Mesenchymal stem cell (in vitro differentiated cells and primary cell): ENCODE measurements at places on chromosomes 1 and 21.
A peak's percentile ranks its signal among the peaks of the same experiment; 100 is the strongest.

DNA sequence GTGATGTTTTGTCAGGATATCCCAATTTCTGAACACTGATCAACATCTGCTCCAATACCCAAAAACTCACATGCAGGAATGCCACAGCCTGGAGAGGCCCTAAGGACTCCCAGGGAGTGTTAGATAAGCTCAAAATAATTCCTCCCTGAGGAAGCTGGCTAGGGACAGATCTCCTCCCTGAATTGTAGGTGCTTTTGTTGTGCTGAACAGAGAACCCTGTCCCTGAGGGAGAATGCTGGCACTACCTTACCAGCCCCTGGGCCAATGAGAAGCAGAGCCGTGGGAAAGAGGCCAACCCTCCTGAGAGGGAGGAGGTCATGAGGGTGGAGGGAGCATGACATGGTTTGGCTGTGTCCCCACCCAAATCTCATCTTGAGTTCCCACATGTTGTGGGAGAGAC, 73.6 kb upstream of the PTGFRN start:
- DNase-seq, result no peak

GRCh38 chr1:172325531-172325930, 95.0 kb upstream of the C1orf105 start:
- peak; percentile 33 for DNase-seq

DNA sequence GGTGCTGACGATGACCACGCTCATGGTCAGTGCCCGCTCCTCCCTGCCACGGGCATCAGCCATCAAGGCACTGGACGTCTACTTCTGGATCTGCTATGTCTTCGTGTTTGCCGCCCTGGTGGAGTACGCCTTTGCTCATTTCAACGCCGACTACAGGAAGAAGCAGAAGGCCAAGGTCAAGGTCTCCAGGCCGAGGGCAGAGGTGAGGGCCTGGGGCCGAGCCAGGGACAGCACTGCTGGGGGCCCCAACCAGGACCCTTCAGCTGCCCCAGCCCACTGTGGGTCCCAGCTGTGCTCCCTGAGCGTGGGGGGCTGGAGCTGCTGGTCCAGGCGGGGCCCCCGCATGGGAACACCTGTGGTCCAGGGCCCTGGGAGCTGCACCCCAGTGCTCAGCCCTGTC, 10.4 kb downstream of the GABRD start:
- no peak for DNase-seq

- peak; percentile 69 for DNase-seq
Observed at GRCh38 chr1:235624721-235625333, 24.8 kb downstream of the GNG4 start.

- peak; percentile 11 for DNase-seq
Observed at GRCh38 chr1:6148497-6149241, 31.5 kb downstream of the CHD5 start.

GRCh38 chr1:58585166-58585565, 8.1 kb upstream of the TACSTD2 start:
- DNase-seq, result no peak

GRCh38 chr1:33272930-33273329, 16.6 kb downstream of the ZNF362 start:
- no peak for DNase-seq

DNA sequence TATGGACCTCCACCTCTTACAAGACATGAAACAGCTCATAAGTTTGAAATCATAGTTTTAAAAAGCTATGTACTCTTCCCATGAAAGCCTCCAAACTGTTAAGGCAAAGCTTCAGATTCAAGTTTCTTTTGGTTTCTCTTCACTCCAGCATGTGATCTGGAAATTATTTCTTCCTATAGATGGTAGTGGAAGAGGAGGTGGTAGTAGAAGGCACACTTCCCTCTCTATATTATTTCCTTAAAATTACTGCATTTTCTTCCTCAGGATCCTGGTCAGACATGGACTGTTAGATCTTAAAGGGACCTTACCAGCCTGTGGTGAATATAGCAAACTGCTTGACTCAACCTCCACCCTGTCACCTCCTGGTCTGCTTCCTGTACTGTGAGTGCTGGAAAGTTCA, 31.9 kb downstream of the NHLH2 start:
- DNase-seq, result no peak
